ENCODE measurements at places on chromosomes 12 and 14. TPM values are rescaled to one million over a fixed set of nuclear protein-coding genes. Genes with fewer than 3 reads are reported as not detected.

DNA sequence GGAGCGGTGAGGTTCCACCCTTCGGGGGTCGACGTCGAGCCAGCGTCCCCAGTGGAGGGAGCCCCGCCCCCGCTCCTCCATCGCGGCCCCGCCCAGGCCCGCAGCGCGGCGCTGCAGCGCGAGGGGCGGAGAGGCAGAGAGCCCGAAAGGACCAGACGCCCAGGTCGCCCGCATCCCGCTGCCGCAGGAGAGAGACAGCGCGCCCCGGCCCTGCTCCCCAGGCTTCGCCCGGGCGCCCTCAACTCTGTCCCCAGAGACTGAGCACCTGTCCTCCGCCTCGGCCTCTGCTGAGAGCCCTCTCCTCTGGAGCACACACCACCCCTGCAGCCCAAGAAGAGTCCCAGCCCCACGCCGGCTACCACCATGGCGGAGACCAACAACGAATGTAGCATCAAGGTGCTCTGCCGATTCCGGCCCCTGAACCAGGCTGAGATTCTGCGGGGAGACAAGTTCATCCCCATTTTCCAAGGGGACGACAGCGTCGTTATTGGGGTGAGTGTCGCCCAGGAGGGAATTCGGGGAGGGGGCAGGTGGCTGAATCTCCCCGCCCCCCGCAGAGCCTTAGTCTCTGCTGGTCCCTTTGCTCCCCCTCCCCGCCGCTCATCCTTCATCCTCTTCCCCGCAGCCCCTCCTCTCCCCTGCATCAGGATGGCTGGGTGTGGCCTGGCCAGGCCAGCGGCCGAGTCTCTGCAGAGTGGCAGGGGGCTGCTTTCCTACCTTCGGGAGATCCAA is at the start of gene KIF5A:
KIF5A (plus strand) TSS at position 136 of the 732 bp plus-strand sequence; CDS start at position 364, 228 bp downstream.
- H3K4me3 ChIP-seq, result peak within 1 kb of the TSS; percentile 67
- DNase-seq, result peak; percentile 68
- H3K36me3 ChIP-seq, result peaks cover 17% of the 10 kb centered on the region
- H3K27ac ChIP-seq, result no peak within 1 kb of the TSS
- H3K27me3 ChIP-seq, result peaks cover 20% of the 10 kb centered on the region

DNA sequence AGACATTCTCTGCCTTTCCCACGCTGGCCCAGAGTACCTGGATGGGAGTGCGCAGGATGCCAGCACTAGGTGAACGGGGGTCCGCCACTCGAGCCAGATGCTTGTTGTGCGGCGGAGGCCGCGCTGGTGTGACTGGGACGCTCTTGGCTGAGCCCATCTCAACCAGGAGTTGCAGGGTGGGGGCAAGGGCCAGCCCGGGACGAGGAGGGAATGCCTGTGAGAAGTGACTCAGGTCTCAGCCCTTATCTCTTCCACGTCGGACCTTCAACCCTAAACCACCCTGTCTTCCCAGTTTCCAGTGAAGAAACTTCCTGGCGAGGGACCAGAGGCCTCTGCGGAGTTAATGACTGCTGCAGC is 312 bp downstream of the CDCA3 start:
- peak overlapping the region; percentile 100 for H3K27ac ChIP-seq
- peaks cover 50% of the 10 kb centered on the region for H3K36me3 ChIP-seq
- H3K27me3 ChIP-seq, result no peaks in the 10 kb centered on the region
- no peak for DNase-seq

DNA sequence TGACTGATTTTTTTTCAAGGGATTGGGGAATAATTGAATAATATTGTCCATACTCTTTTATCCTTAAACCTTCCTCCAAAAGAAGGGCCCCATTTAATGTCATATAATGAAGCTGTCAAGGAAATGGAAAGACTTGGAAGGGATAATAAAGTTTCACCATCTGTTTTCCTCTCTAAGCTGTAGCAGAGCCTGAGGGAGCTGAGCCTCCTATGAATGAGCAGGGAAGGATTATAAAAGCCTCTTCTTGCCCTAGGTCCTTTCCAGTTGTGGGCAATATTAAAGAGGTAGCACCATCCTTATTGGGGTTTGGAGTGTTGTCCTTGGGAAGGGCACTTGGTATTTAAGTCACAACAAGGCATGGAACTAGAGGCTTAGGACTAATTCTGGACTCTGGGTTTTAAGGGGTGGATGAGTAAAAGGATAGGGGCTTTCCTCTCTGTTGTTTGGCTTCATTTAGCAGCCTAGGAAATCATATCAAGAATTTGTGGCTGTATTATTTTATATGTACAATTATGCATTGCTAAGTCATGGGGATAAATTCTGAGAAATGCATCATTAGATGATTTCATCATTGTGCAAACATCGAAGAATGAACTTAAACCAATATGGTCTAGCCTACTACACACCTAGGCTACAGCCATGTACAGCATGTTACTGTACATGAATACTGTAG is 408.5 kb upstream of the DCN start:
- H3K27me3 ChIP-seq, result no peaks in the 10 kb centered on the region
- peaks cover 2% of the 10 kb centered on the region for H3K4me1 ChIP-seq
- no peak for DNase-seq
- no peak overlapping the region for H3K4me3 ChIP-seq
- no peaks in the 10 kb centered on the region for H3K36me3 ChIP-seq

DNA sequence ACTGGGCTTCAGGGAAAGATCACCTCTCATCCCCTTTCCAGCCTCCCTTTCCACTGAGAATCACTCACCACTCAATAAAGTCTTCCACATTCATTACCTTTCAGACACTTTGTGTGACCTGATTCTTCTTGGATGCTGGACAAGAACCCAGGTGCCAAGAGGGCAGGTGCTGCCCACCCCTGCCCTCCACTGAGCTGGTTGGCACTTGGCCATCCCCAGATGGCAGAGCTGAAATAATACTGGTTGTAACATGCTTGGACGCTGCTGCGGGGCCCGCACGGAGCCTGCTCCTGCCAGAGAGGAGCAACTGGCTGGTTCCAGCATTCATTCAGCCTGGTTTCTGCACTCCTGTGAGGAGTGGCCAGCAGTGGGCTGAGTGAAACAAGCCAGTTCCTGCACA is 386.7 kb upstream of the CCDC196 start:
- H3K4me1 ChIP-seq, result peaks cover 5% of the 10 kb centered on the region
- H3K4me3 ChIP-seq, result no peak overlapping the region
- peaks cover 21% of the 10 kb centered on the region for H3K27me3 ChIP-seq

DNA sequence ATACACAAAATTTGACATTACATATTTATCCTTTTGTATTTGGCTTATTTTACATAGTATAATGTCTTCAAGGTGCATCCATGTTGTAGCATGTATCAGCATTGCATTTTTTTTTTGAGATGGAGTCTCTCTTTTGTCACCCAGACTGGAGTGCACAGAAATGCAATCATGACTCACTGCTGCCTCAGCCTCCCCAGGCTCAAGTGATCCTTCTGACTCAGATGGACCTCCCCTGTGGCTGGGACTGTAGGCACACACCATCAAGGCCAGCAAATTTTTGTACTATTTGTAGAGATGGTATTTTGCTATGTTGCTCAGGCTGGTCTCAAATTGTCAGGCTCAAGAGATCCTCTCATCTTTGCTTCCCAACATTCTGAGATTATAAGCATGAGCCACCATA is 214.4 kb upstream of the ALG10B start:
- DNase-seq, result no peak
- H3K36me3 ChIP-seq, result no peaks in the 10 kb centered on the region
- H3K4me3 ChIP-seq, result no peak overlapping the region
- no peak overlapping the region for H3K27ac ChIP-seq

GRCh38 chr12:101963697-101964096 is 86.3 kb downstream of the DRAM1 start:
- no peaks in the 10 kb centered on the region for H3K27me3 ChIP-seq

GRCh38 chr12:53795927-53796326 is 44.1 kb upstream of the CISTR start:
- H3K27ac ChIP-seq, result no peak overlapping the region
- H3K4me1 ChIP-seq, result no peaks in the 10 kb centered on the region
- no peak overlapping the region for H3K4me3 ChIP-seq

GRCh38 chr12:110931315-110931728 is 10.9 kb upstream of the MYL2 start:
- H3K36me3 ChIP-seq, result no peaks in the 10 kb centered on the region
- H3K27me3 ChIP-seq, result peaks cover 2% of the 10 kb centered on the region
- no peak for DNase-seq

- H3K4me1 ChIP-seq, result peaks cover 55% of the 10 kb centered on the region
- no peak overlapping the region for H3K27ac ChIP-seq
- no peaks in the 10 kb centered on the region for H3K27me3 ChIP-seq
- H3K36me3 ChIP-seq, result peaks cover 36% of the 10 kb centered on the region
- no peak overlapping the region for H3K4me3 ChIP-seq
Observed at GRCh38 chr12:130879212-130879686, 7.4 kb downstream of the RAN start.

DNA sequence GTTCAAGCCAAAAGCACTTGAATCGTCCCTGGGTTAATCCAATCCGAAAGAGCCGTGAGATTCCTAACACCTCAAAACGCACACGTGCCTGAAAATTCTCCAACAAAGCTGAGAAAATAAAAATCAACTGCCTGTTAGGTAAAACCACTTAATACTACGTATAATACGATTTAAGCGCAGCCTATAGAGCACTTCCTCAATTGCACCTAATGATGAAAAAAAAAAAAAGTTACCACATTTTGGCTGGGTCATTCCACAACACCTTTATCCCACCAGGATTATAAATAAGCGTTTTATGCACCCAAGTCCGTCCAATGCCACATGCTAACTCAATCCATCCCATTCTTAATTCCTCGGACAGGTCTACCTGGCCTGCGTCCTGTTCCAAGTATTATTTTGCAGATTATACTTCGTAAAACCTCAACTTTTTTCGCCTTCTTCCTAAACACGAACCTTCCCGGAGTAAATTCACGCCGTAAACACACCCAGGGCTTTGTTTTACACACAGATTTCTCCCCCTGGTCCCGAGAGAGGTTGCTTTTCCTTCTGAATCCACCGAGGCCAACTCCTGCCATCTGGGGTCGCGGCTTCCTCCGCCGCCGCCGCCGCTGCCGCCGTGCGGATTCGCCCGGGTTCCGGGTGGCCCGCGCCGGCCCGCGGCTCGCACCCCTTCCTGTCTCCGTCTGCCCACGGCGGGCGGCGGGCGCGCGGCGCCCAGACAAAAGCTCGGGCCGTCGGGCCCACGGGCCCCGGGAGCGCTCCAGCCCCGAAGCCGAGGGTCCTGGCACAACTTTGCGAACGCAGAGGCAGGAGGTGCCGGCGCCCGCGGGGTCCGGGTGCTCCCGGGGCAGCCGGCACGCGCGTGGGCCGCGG is 66.2 kb downstream of the RNF34 start:
- H3K4me1 ChIP-seq, result peaks cover 40% of the 10 kb centered on the region
- H3K27me3 ChIP-seq, result no peaks in the 10 kb centered on the region
- H3K27ac ChIP-seq, result peak overlapping the region; percentile 90
- H3K4me3 ChIP-seq, result peak overlapping the region; percentile 93

- peak overlapping the region; percentile 26 for H3K27ac ChIP-seq
- peaks cover 12% of the 10 kb centered on the region for H3K4me1 ChIP-seq
- no peaks in the 10 kb centered on the region for H3K27me3 ChIP-seq
- H3K36me3 ChIP-seq, result no peaks in the 10 kb centered on the region
Observed at GRCh38 chr14:103593577-103593976, 30.8 kb downstream of the COA8 start.

GRCh38 chr14:50263321-50263720 is 31.9 kb upstream of the SOS2 start:
- DNase-seq, result no peak
- H3K4me1 ChIP-seq, result peaks cover 1% of the 10 kb centered on the region
- H3K36me3 ChIP-seq, result peaks cover 3% of the 10 kb centered on the region
- H3K27ac ChIP-seq, result no peak overlapping the region
- H3K27me3 ChIP-seq, result no peaks in the 10 kb centered on the region

GRCh38 chr12:593396-594270 is 69.6 kb downstream of the NINJ2 start:
- H3K36me3 ChIP-seq, result peaks cover 2% of the 10 kb centered on the region
- H3K27ac ChIP-seq, result no peak overlapping the region
- no peak for DNase-seq
- no peak overlapping the region for H3K4me3 ChIP-seq
- peaks cover 7% of the 10 kb centered on the region for H3K27me3 ChIP-seq

DNA sequence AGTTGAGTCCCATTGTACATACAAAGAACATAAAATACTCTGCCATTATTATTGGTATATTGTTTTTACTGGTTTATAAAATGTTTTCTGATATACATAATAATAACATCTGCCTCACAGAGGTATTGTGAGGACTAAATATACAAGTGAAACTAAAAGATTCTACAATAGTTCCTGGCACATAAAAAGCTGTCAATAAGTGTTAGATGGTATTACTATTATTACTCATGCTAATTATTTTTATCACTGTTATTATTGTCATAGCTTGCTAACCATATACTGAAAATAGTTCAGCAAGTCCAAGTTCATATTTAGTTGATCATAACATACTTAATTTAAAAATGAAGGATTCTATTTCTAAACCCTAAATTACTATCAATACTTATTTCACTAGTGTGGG is 34.4 kb downstream of the BTG1 start:
- H3K4me3 ChIP-seq, result no peak overlapping the region
- H3K27me3 ChIP-seq, result no peaks in the 10 kb centered on the region
- no peak overlapping the region for H3K27ac ChIP-seq
- peaks cover 8% of the 10 kb centered on the region for H3K36me3 ChIP-seq

DNA sequence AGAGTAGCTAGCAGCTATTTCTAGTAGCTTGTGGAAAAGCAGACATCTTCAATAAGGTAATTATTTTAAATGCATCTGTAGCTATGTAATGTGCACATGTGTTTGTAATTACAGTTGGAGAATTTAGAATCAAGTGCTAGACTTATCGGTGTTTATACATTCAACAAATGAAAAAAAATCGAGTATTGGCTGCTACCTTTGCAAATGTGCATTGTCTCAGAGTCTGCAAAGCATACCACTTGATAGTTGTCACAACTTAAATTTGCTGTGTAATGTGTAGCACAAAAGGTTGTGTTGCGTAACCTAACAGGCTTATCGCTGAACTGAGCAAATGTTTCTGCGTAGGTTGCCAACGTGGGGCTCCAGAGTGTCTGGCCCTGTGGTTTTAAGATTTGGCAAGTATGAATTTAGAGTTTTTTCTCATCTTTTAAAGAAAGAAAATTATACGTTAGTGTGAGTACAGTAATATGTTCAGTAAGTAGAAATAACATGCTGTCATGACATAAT is 44.3 kb downstream of the TMTC2 start:
- no peak overlapping the region for H3K27ac ChIP-seq
- H3K4me3 ChIP-seq, result no peak overlapping the region
- H3K36me3 ChIP-seq, result no peaks in the 10 kb centered on the region
- no peak for DNase-seq

GRCh38 chr14:102138961-102139285 is 774 bp upstream of the WDR20 start:
- H3K4me3 ChIP-seq, result peak overlapping the region; percentile 96
- H3K36me3 ChIP-seq, result peaks cover 6% of the 10 kb centered on the region
- DNase-seq, result no peak
- H3K4me1 ChIP-seq, result peaks cover 23% of the 10 kb centered on the region
- no peaks in the 10 kb centered on the region for H3K27me3 ChIP-seq

- DNase-seq, result no peak
- peaks cover 7% of the 10 kb centered on the region for H3K27me3 ChIP-seq
Observed at GRCh38 chr12:113735131-113735530, 231.0 kb downstream of the RBM19 start.

CLEC14A gene
- not detected for total RNA-seq

ENDOU gene
- not detected for total RNA-seq

RBP5 gene
- total RNA-seq, result 0.86 TPM

JPH4 gene
- not detected for total RNA-seq

LTB4R gene
- total RNA-seq, result 36.1 TPM

Measured in activated CD4-positive, alpha-beta memory T cell treated with anti-CD3 and anti-CD28 coated beads, Interleukin-2, amount 10 ng/mL, durations not matched to agents 7 days and 5 days (primary cell).